HFFc6 (cell line): ENCODE measurements at places on chromosomes 2 and 18. TPM values are rescaled to one million over a fixed set of nuclear protein-coding genes. Genes with fewer than 3 reads are reported as not detected.

DNA sequence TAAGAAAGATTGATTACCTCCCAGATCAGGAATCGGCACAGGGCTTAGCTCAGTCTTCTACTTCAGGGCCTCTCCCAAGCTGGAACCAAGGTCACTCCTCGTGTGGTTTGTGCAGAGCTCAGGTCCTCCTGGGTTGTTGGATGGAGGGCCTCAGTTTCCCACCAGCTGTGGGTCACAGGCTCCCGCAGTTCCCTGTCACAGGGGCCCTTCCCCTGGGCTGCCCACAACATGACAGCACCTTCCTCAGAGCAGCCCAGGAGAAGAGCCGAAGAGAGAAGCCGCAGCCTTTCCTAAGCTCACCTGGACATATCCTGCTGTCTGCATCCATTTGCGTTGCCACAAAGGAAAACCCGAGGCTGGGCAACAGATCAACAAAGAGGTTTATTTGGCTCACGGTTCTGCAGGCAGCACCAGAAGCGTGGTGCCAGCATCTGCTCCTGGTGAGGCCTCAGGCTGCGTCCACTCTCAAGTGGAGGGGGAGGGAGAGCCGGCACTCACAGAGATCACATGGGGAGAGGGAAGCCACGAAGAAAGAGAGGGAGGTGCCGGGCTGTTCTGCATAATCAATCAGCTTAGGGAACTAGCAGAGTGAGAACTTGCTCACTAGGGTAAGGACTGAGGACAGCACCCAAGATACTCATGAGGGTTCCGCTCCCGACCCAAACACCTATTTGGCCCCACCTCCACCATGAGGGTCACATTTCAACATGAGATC is 13.0 kb upstream of the ALLC start:
- no peak overlapping the region for H3K27ac ChIP-seq
- H3K4me1 ChIP-seq: no peaks in the 10 kb centered on the region
- H3K36me3 ChIP-seq: no peaks in the 10 kb centered on the region
- no peak for DNase-seq
- no peak overlapping the region for H3K4me3 ChIP-seq
- peaks cover 24% of the 10 kb centered on the region for H3K27me3 ChIP-seq

GRCh38 chr2:27162151-27163121 is 13.6 kb downstream of the TCF23 start:
- H3K4me1 ChIP-seq: peaks cover 11% of the 10 kb centered on the region
- H3K27ac ChIP-seq: no peak overlapping the region
- no peaks in the 10 kb centered on the region for H3K36me3 ChIP-seq

Gene VSNL1
- not detected in 3 replicates for total RNA-seq

Gene CYP1B1
- not detected in 2 replicates for total RNA-seq

Gene NTSR2
- not detected in 3 replicates for total RNA-seq

Gene RAD51AP2
- not detected in 2 replicates for total RNA-seq

Gene ANKRD29
- 0.20 and 0.29 TPM in 2 replicates for total RNA-seq

Gene SF3B6
- total RNA-seq: 121 to 128 TPM (median 126 TPM) in 3 replicates

GRCh38 chr2:70035344-70035844 is 51.9 kb upstream of the PCBP1 start:
- 0 out of 2 replicates have a peak, but pooled peaks cover 4% of the 10 kb centered on the region for H3K36me3 ChIP-seq
- peaks cover 27% of the 10 kb centered on the region for H3K4me1 ChIP-seq
- H3K27me3 ChIP-seq: no peaks in the 10 kb centered on the region; the same call in none of the 2 replicates
- H3K4me3 ChIP-seq: peak overlapping the region; percentile 11; the same call in 1 of the 2 replicates
- H3K27ac ChIP-seq: peak overlapping the region; percentile 64

Gene ARHGEF4
- total RNA-seq: 0.94 to 1.5 TPM (median 1.2 TPM) in 3 replicates

- peaks cover 14% of the 10 kb centered on the region for H3K27me3 ChIP-seq
- no peaks in the 10 kb centered on the region for H3K36me3 ChIP-seq
- H3K4me3 ChIP-seq: no peak overlapping the region
- H3K4me1 ChIP-seq: no peaks in the 10 kb centered on the region
These were observed 19.1 kb downstream of the CTLA4 start for GRCh38 chr2:203886661-203887151.

DNA sequence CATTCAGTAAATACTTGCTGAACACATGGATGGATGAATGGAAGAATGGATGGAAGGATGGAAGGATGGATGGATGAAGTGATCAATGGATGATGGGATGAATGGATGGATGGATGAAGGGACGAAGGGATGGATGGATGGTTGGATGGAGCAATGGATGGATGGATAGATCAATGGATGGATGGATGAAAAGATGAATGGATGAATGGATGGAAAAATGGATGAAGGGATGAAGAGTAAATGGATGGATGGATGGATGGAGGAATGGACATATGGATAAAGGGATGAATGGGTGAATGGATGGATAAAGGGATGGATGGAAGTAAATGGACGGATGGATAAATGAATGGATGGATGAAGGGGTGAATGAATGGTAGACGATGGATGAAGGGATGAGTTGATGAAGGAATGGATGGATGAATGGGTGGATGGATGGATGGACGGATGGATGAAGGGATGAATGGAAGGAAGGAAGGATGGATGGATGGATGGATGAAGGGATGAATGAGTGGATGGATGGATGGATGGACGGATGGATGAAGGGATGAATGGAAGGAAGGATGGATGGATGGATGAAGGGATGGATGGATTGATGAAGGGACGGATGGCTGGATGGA is 13.9 kb upstream of the ID2 start:
- no peak for DNase-seq
- H3K27me3 ChIP-seq: peaks cover 2% of the 10 kb centered on the region
- no peak overlapping the region for H3K4me3 ChIP-seq

- H3K4me1 ChIP-seq: peaks cover 55% of the 10 kb centered on the region
- H3K36me3 ChIP-seq: peaks cover 17% of the 10 kb centered on the region
- H3K27ac ChIP-seq: peak overlapping the region; percentile 39; the same call in 1 of the 2 replicates
These were observed 57.2 kb downstream of the COBLL1 start for GRCh38 chr2:164784376-164784775.

- no peaks in the 10 kb centered on the region for H3K36me3 ChIP-seq
- H3K4me1 ChIP-seq: no peaks in the 10 kb centered on the region
- peaks cover 6% of the 10 kb centered on the region; the same call in 1 of the 2 replicates for H3K27me3 ChIP-seq
- no peak overlapping the region for H3K27ac ChIP-seq
- no peak overlapping the region for H3K4me3 ChIP-seq
- DNase-seq: no peak
These were observed 130.6 kb upstream of the SKOR2 start for GRCh38 chr18:47381975-47382570.

- no peak overlapping the region for H3K4me3 ChIP-seq
- H3K27ac ChIP-seq: no peak overlapping the region
- H3K27me3 ChIP-seq: peaks cover 21% of the 10 kb centered on the region
These were observed 122.9 kb downstream of the DDX1 start for GRCh38 chr2:15714609-15715008.

Gene GCA
- total RNA-seq: 0.20 TPM in 1 of 3 replicates, not detected in the others

GRCh38 chr2:43340945-43341356 is 114.5 kb upstream of the ZFP36L2 start:
- peak; percentile 44 for DNase-seq
- peak overlapping the region; percentile 73 for H3K27ac ChIP-seq
- peaks cover 55% of the 10 kb centered on the region for H3K4me1 ChIP-seq
- H3K27me3 ChIP-seq: no peaks in the 10 kb centered on the region
- peak overlapping the region; percentile 34 for H3K4me3 ChIP-seq

Gene KLF7
- total RNA-seq: 26.7 to 35.8 TPM (median 34.0 TPM) in 3 replicates

GRCh38 chr2:203310688-203311436 is 17.3 kb upstream of the ABI2 start:
- DNase-seq: no peak
- H3K27ac ChIP-seq: no peak overlapping the region
- H3K36me3 ChIP-seq: peaks cover 27% of the 10 kb centered on the region
- H3K27me3 ChIP-seq: peaks cover 2% of the 10 kb centered on the region

Gene FSHR
- not detected in 3 replicates for total RNA-seq

Gene PLCL1
- total RNA-seq: 0.03 to 0.15 TPM (median 0.15 TPM) in 3 replicates

DNA sequence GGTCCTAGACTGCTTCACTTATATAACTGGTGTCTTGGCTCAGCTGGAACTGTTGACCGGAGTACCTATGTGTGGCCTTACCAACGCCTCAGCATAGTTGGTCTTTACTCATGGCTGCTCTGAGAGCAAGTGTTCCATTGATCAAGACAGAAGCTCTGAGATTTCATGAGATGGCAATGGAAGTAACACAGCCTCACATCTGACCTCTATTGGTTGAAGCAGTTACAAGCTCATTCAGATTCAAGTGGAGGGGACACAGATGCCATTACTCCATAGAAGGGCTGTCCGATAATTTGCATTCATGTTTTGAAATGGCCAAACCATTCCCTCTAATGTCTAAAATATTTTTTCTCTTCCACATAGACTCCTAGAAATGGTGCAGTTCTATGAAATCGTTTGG is 46.4 kb upstream of the STK39 start:
- H3K4me3 ChIP-seq: no peak overlapping the region
- no peaks in the 10 kb centered on the region for H3K4me1 ChIP-seq
- peaks cover 11% of the 10 kb centered on the region; the same call in 1 of the 2 replicates for H3K27me3 ChIP-seq
- no peak for DNase-seq
- H3K36me3 ChIP-seq: no peaks in the 10 kb centered on the region

- no peaks in the 10 kb centered on the region for H3K27me3 ChIP-seq
- no peaks in the 10 kb centered on the region; the same call in 1 of the 2 replicates for H3K36me3 ChIP-seq
- H3K4me1 ChIP-seq: peaks cover 10% of the 10 kb centered on the region
- H3K27ac ChIP-seq: no peak overlapping the region
These were observed 60.5 kb downstream of the BMPR2 start for GRCh38 chr2:202436626-202437025.

Gene DSG1
- total RNA-seq: not detected in 3 replicates

- H3K36me3 ChIP-seq: no peaks in the 10 kb centered on the region
- peaks cover 34% of the 10 kb centered on the region for H3K4me1 ChIP-seq
- peaks cover 12% of the 10 kb centered on the region for H3K27me3 ChIP-seq
- peak; percentile 93 for DNase-seq
These were observed 6.6 kb upstream of the CYP27C1 start for GRCh38 chr2:127226520-127227263.

GRCh38 chr2:109247340-109247739 is 118.3 kb downstream of the SH3RF3 start:
- H3K36me3 ChIP-seq: no peaks in the 10 kb centered on the region
- H3K27ac ChIP-seq: no peak overlapping the region
- peaks cover 17% of the 10 kb centered on the region for H3K4me1 ChIP-seq
- peaks cover 13% of the 10 kb centered on the region for H3K27me3 ChIP-seq

DNA sequence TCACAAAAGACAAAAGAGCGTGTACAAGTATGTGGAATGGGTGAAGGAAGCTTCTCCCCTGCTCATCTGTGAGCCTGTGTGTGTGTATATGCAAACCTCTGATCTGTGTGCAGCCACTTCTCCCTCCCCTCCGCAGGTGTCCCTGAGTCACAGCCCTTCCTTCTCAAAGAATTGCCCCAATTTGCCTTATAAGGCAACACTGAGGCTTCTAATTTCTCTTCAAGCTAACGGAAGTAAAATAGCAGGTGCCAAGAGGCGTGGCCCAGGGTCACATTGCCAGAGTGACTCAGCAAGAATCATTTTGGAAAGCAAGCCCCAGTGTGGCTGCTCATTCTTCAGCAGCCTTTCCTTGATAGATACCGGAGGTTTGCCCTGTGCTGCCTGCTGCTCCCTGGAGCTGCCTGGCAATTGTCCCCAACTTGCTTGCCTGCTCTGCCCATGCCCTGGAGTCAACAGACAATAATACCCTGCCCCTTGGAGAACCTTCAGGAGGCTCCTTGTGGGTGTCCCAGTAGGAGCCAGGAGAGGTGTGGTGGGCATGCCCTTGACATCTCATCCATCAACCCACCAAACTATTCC is 37.3 kb upstream of the BMP10 start:
- peaks cover 25% of the 10 kb centered on the region for H3K4me1 ChIP-seq
- peak overlapping the region; percentile 38; the same call in 1 of the 2 replicates for H3K27ac ChIP-seq
- peak; percentile 23 for DNase-seq
- H3K4me3 ChIP-seq: no peak overlapping the region
- peaks cover 17% of the 10 kb centered on the region; the same call in 1 of the 2 replicates for H3K27me3 ChIP-seq

DNA sequence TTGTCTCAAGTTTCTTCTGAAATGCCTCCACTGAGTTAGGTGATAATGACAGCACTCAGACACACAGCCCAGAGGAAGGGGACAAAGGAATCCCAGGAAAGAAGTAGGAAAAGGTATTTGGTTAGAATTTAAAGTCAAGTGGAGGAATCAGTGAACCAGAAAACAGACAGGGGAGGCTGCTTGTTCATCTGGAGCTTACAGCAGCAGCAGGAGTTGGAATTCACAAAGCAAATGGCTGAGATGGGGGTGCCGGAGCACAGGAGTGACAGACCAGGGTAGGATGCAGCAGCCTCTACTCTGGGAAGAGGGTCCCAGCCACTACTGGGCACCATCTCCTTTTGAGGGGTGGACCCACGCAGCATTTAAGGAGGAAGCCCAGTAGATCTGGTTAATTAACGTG is 104.8 kb downstream of the ST6GAL2 start:
- H3K4me1 ChIP-seq: no peaks in the 10 kb centered on the region
- H3K4me3 ChIP-seq: no peak overlapping the region
- no peaks in the 10 kb centered on the region for H3K36me3 ChIP-seq
- DNase-seq: no peak
- no peaks in the 10 kb centered on the region for H3K27me3 ChIP-seq

Gene HJURP
- 14.3 to 32.6 TPM (median 32.0 TPM) in 3 replicates for total RNA-seq
